GM13977 (cell line): ENCODE measurements at places on chromosomes 6 and 20.

GRCh38 chr6:56655996-56656395 lies 13.3 kb upstream of the DST start:
- no peak for DNase-seq

GRCh38 chr20:59151391-59151790 lies 12.2 kb upstream of the ZNF831 start:
- no peak for DNase-seq

DNA sequence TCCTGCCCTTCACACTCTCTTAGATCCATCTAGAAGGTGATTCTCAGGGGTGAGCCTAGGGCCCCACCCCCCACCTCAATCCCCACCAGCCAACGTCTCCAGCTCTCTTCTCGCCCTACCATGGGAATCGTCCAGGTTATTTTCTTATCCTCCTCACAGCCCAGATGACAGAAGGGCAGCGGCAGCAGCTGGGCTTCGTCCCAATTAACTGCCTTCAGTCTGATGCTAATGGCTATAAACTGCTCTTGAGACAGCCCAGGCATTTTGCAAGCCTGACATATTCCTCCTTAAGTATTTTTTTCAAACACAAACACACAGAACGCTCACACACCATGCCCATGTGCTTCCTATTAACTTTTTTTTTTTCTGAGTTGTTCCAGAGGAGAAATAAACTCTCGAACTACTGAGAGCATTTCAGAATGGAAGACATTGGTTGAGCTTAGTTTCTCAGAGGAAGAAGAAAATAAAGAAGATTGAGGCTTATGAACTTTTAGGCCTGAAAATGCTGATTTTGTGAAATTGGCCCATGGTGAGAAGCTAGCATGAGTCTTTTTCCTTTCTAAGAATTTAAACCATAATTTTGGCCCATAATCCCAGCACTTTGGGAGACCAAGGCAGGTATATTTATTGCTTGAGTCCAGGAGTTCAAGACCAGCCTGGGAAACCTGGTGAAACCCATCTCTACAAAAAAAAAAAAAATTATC lies 124.6 kb downstream of the EYA2 start:
- no peak for DNase-seq

- no peak for DNase-seq
Measured at GRCh38 chr6:100721256-100721655, 159.9 kb downstream of the ASCC3 start.

DNA sequence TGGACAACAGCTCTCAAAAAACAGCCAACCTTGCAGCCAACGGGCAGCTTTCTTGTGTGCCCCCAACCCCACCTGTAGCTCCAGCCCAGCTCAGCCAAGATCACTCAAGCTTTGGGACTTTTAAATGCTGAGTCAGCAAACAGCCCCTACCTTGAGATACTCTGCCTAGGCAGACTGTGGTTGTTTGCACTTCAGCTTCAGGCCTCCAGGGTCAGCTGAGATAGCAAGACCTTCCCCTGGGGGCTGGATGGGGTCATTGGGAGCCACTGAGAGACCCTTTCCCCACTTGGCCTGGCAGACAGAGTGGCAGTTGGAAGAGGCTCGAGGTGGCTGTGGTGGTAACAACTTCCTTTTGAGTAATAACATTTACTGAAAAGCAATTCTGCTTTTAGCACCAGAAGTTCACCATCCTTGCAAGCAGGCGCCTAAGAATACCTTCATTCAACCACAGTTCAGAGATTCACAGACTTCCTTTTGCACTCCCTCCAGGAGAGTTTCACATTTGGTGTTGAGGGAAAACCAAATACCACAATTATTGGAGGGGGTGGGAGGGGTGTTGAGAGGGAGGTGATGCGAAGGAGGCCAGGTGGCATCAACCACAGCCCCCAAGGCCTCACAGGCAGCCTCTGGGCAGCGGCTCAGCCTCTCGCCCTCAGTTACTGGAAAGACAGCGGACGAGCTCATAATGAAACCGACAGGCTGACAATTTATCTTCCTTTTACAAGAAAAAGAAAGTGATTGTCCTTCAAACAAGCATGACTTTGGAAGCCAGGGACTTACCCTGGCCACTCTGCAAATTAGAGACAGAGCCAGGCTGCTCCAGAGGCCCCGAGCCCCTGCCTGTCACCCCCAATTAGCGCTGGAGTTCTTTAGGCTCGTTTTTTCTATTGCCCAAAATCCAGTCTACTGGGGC lies 148.1 kb downstream of the CEBPB start:
- DNase-seq: peak; percentile 85

DNA sequence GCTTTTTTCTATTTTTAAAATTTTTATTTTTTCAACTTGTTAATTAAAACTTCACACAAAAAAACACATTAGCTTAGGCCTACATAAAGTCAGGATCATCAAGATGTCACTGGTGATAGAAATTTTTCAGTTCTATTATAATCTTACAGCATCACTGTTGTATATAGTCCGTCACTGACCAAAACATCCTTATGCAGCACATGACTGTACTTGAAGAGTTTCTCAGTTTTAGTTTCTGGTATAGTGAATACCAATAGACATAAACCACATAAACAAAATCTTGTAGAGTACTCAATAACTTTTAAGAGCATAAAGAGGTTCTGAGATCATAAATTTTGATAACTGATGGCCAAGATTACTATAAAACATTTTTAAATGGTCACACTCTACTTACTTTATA lies 71.8 kb downstream of the ASCC3 start:
- no peak for DNase-seq

- no peak for DNase-seq
Measured at GRCh38 chr20:64093013-64093503, 8.9 kb upstream of the LKAAEAR1 start.

DNA sequence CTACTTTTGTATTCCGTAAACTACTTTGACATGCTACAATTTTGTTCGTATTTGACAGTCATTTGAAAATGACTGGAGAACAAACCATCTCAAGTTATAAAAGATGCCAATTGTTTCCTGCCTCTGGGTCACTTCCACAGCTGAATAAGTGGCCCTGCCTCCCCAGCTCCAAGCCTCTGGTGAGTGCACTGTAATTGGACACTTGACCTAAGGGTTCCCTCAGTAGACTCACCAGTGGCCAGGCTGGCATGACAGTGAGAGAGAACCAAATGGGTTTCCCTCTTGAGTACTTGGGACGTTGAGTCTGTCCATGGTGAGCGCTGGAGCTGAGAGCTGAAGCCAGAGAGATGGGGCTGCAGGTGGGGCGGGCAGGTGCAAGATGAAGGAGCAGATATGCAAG lies 57.1 kb downstream of the SLC35D3 start:
- DNase-seq: no peak

DNA sequence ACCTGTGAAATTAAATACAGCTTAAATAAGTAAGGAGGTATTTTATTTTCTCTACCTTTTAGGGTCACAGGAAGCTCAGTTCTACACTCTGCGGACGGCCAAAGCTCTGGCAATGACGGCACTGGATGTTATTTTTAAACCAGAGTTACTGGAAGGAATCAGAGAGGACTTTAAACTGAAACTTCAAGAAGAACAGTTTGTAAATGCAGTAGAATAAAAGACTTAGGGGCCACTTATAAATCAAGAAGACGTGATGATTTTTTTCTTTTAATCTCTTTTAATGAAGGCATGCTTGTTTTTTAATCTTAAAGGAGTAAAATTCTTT lies 16.2 kb downstream of the PM20D2 start:
- no peak for DNase-seq

DNA sequence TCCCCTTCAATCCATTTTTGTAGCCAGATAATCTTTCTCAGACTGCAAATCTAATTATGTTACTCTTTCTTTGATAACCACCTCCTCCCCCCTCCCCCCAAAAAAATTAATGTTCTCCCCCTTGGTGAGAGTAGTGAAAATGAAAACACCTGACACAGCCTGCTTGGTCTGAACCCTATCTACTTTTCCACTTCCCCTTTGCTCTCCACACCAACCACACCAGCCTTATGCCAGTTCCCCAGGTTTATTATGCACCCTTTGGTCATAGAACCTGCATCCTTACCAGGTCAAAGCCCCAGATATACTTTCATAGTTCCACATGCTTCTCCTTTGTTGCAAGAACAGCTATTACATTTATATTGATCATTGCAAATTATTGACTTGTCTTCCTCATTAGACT lies 19.4 kb downstream of the PFDN4 start:
- no peak for DNase-seq

DNA sequence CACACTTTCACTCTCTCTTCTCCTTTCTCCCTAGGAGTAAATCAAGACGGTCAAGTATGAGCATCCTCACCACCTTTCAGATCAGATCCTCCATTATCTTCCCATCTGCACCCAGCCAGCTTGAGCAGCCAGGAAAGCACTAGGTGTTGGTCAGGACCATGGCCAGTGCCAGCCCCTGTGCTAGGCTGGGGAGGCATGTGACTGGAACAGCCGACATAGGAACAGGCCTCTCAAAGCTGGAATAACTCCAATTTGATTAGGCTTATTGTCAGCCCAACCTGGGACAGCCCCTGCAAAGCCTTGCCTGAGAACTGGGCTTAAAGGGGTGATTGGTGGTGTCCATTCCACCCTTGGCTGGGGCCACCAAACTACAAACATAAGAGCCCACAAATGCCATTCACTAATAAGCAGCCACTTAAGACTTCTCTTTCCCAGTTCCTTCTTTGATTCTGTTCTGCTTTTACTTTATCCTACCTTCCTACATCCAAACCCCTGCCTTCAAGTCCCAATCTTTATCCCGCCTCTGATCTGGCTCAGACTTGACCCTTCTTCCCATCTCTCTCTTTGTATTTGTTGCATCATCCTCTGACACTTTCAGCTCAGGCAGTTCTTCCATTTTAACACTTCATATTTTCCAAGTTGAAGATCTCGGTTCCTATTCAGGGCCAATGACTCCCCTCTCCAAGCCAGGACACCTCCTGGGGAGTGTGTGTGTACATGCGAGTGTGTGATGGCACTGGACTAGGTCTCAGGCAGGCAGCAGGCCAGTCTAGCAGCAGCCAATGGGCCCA lies 4.5 kb upstream of the TREM2 start:
- DNase-seq: no peak

GRCh38 chr20:3738111-3739053 lies 5.9 kb downstream of the HSPA12B start:
- no peak for DNase-seq

DNA sequence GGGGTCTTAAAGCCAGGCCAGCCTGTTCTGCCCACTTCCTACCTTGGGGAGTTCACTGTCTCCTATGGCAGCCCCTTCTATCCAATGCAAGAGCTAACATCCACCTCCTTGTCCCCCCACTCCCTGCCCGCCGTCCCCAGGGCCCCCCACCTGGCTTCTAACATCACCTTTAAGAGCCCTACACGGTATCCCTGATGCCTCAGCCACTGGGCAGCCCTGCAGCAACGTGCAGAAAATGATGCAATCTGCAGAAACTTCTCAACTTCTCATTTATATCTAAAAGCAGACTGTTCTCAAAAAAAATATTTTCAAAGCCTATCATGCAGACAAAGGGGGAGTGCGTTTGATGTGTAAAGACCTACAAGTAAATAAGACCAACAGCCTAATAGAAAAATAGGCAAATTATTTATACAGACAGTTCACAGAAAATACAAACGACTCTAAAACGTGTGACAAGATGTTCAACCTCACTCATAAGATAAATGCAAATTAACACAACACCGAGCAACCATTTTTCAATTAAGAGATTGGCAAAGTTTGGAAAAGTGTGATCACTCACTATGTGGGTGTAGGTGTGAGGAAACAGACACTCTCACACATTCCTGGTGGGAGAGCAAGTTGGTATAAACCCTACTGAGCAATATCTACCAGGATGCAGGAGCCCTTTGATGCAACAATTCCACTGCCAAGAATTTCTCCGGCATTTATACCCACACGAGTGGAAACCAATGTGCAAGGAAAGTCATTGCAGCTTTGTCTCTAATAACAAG lies 15.1 kb upstream of the HCK start:
- DNase-seq: no peak

- no peak for DNase-seq
Measured at GRCh38 chr20:14700639-14700960, 363.2 kb upstream of the FLRT3 start.

DNA sequence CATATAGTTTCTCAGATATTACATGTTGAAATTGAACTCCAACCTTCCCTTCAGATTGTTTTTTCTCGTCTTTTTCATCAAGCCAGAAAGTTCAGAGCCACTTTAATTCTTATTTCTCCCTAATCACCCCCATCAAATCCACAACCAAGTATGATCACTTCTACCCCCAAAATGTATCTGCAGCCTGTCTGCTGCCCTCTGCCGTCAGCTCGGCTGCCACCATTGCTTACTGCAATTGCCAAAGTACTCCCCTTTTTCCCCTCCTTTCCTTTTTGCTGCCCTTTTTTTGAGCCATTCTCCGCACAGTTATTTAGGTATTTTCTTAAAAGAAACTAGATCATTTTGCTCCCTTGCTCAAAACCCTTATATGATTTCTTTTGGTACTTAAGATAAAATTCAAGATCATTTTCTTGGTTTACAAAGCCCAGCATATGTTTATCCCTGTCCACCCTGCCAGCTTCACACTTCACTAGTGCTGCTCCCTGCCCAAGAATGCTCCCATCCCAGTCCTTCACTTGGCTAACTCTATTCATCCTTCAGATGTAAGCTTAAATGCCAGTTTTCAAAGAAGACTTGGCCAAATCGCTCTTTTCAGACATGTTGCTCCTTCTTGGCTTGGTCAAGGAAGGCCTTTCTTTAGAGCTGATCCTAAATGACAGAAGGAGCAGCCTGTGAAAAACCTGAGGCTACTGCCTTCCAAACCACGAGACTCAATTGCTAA lies 63.7 kb downstream of the SH3BGRL2 start:
- DNase-seq: no peak

GRCh38 chr6:87075168-87075567 lies 19.7 kb downstream of the CGA start:
- no peak for DNase-seq

DNA sequence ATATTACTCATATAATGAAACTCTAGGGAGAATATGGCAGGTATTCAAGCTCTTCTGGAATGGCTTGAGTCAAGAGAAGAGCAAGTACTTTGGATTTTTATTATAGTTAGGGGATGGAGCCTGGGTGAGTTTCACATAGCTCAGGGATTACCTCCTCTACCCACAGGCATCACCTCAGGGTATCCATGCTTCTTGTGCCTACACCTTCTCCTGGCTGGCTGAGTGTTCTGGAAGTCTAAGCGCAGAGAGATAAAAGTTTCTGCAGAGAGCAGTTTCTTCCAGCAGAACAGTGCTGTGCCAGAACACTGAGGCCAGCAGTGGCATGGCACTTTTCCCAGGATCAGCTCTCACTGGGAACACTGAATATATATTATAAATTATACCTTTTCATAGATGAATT lies 199.7 kb upstream of the KCNQ5 start:
- no peak for DNase-seq

GRCh38 chr6:110239526-110240274 lies 59.5 kb downstream of the CDC40 start:
- no peak for DNase-seq
